ENCODE measurements at places on chromosomes 12 and 14.

DNA sequence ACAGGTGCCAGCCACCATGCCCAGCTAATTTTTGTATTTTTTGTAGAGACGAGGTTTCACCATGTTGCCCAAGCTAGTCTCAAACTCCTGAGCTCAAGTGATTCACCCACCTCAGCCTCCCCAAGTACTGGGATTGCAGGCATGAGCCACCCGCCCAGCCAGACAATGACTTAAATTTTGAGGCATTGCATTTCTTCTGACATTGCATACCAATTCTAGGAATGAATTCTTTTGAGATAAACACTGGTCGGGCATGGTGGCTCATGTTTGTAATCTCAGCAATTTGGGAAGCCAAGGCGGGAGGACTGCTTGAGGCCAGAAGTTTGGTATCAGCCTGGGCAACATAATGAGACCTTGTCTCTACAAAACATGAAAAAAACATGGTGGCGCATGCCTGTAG, 2.5 kb upstream of the CELA1 start:
- DNase-seq: no peak

DNA sequence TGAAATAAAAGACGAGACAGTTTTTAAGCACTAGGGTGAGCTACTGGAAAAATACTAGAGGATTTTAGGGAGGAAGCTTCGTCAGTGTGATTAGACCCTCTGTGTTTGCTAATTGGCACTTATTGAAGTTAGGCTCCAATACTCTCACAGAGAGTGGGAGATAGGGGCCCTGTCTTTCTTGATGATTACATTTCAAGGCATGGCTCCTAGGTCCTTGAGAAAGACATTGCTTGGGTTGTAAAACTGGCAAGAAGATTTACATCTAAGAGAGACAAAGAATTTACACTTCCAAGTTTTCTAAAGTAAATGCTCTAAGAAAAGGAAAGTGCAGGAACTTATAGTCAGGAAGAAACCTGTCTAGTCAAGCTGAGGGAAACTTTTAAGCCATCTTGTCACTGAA, 183.2 kb downstream of the C12orf50 start:
- DNase-seq: no peak

DNA sequence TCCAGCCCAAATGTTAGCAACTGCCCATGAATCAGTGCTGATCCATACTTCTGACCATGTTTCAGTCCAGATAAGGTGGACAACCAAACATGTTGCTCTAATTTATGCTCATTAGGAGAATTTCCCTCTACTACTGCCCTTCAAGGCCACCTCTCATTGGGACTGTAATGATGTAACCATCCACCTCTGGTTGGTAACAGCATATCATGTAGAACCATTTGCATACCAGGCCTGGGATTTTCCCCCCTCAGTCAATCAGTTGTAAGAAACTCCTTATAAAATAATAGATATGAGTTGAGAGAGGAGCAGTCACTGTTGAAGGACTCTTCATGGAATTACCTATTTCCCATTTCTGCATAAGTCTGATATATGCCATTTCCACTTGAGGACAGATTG, 17.8 kb upstream of the YAF2 start:
- no peak for DNase-seq

DNA sequence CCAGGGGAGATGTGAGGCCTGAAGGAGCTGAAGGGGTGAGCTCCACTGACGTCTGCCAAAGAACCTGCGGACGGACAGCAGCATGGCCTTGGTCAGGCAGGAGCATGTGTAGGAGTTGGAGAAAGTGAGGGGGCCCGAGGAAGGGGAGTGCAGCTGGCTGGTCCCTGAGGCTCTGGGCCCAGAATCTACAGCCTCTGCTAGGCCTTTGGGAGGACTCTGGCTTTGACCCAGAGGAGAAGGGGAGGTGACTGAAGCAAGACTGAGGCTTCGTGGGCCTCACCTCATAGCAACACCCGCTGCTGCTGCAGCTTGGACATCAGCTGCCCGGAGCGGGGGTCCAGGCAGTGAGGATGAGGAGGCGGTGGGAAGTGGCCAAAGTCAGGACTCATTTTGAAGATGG, 216.6 kb upstream of the FKBP4 start:
- DNase-seq: no peak

DNA sequence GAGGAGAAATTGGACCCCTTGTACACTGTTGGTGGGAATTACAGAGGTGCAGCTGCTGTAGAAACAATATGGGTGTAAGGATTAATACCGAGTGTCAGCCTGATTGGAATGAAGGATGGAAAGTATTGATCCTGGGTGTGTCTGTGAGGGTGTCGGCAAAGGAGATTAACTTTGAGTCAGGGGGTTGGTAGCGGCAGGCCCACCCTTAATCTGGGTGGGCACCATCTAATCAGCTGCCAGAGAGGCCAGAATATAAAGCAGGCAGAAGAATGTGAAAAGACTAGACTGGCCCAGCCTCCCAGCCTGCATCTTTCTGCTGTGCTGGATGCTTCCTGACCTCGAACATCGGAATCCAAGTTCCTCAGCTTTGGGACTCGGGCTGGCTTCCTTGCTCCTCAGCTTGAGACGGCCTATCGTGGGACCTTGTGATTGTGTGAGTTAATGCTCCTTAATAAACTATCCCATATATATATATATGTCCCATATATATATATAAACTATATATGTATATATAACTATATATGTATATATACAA, 38.4 kb upstream of the PPP2R5C start:
- DNase-seq: no peak

DNA sequence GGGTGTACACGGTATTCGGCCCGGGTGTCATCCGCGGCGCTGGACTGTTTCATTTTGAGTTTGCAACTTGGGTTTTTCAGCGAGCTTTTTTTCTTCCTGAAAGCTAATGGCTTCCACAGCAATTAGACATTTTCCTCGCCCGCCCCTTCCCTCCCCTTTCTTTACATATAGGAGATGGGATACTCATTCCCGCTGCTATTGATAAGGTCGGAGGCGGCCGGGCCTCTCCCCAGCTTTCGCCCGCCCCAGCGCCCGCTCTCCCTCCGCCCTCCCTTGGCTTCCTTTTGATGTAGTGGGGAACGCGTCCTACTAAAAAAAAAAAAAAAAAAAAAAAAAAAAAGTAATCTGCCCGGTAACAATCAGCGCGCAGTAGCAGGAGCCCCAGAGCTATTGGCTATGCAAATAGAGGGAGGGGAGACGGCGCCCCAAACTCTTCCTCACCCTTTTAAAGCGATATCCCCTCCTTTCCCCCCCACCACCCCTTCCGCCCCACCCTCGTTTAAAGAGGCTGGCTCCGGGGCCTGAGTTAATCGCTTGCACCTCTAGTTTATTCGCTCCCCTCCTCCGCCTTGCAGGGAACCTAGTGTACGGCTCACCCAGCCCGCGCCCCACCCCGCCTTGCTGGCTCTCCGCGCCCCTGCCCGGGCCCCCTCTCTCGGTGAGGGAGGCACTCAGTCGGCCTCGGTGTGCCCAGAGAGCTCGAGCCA, 1.7 kb upstream of the CCND2 start:
- DNase-seq: peak; percentile 37

DNA sequence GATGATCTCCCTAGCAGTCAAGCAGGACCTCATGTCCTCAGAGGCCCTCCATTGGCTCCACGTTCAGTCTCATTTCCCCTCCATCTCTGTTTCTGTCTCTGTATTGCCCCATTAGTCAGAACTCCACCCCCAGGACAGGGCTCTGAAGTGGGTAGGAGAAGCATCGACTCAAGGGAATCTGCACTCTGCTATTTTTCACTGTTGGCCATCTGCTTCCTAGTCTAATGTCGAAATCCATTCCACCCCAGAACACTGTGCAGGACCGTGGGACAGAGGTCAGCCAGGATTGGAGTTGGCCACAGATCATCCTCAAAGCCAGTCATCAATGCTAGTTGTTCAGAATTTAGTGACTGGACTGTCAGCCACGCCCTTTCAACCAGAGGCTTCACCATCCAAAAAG, 10.1 kb downstream of the KRT77 start:
- DNase-seq: no peak
